Neural cell (in vitro differentiated cells): ENCODE measurements at places on chromosomes 11 and 22. TPM values are rescaled to one million over a fixed set of nuclear protein-coding genes. Genes with fewer than 3 reads are reported as not detected.

The MYO18B gene
- 0.34 and 0.71 TPM in 2 replicates for polyA plus RNA-seq

The CDC45 gene
- 1.5 and 3.2 TPM in 2 replicates for polyA plus RNA-seq

The IGSF9B gene
- polyA plus RNA-seq = 2.3 and 4.8 TPM in 2 replicates

The CACNA1I gene
- 1.9 and 2.6 TPM in 2 replicates for polyA plus RNA-seq

The SLC39A13 gene
- polyA plus RNA-seq = 41.6 and 48.0 TPM in 2 replicates

The KCNE3 gene
- not detected in 2 replicates for polyA plus RNA-seq

The POU2AF1 gene
- not detected in 2 replicates for polyA plus RNA-seq

The BATF2 gene
- polyA plus RNA-seq = not detected in 2 replicates

The CCDC73 gene
- polyA plus RNA-seq = 0.07 TPM in 1 of 2 replicates, not detected in the other

The APIP gene
- polyA plus RNA-seq = 45.9 and 52.3 TPM in 2 replicates

The PHOX2A gene
- polyA plus RNA-seq = not detected in 2 replicates

The C22orf31 gene
- polyA plus RNA-seq = not detected in 2 replicates

The PGA3 gene
- not detected in 2 replicates for polyA plus RNA-seq

The PRR5L gene
- polyA plus RNA-seq = 0.22 TPM in 1 of 2 replicates, not detected in the other

The PRR33 gene
- not detected in 2 replicates for polyA plus RNA-seq

The PARVB gene
- polyA plus RNA-seq = 0.18 and 1.2 TPM in 2 replicates

The B3GAT1 gene
- 28.2 and 34.5 TPM in 2 replicates for polyA plus RNA-seq

The TIRAP gene
- 2.0 and 3.6 TPM in 2 replicates for polyA plus RNA-seq

The ISX gene
- not detected in 2 replicates for polyA plus RNA-seq

The XKR3 gene
- not detected in 2 replicates for polyA plus RNA-seq

The ALKBH8 gene
- 7.6 and 10.0 TPM in 2 replicates for polyA plus RNA-seq

The PATE4 gene
- polyA plus RNA-seq = not detected in 2 replicates

The PHLDA2 gene
- not detected in 2 replicates for polyA plus RNA-seq

The DUSP8 gene
- 3.5 and 7.1 TPM in 2 replicates for polyA plus RNA-seq

The SCARF2 gene
- 3.4 and 5.0 TPM in 2 replicates for polyA plus RNA-seq

The C11orf97 gene
- polyA plus RNA-seq = 0.47 TPM in 1 of 2 replicates, not detected in the other

The PDE2A gene
- 11.6 and 18.6 TPM in 2 replicates for polyA plus RNA-seq

The OR4X2 gene
- not detected in 2 replicates for polyA plus RNA-seq
